ENCODE measurements at places on chromosomes 2 and 18.
A peak's percentile ranks its signal among the peaks of the same experiment; 100 is the strongest.

GRCh38 chr2:144830543-144830942 is 310.6 kb upstream of the ZEB2 start:
- peaks cover 8% of the 10 kb centered on the region for H3K4me1 ChIP-seq
- no peak overlapping the region for H3K27ac ChIP-seq
- no peaks in the 10 kb centered on the region for H3K36me3 ChIP-seq
- DNase-seq = no peak
- no peaks in the 10 kb centered on the region for H3K27me3 ChIP-seq

DNA sequence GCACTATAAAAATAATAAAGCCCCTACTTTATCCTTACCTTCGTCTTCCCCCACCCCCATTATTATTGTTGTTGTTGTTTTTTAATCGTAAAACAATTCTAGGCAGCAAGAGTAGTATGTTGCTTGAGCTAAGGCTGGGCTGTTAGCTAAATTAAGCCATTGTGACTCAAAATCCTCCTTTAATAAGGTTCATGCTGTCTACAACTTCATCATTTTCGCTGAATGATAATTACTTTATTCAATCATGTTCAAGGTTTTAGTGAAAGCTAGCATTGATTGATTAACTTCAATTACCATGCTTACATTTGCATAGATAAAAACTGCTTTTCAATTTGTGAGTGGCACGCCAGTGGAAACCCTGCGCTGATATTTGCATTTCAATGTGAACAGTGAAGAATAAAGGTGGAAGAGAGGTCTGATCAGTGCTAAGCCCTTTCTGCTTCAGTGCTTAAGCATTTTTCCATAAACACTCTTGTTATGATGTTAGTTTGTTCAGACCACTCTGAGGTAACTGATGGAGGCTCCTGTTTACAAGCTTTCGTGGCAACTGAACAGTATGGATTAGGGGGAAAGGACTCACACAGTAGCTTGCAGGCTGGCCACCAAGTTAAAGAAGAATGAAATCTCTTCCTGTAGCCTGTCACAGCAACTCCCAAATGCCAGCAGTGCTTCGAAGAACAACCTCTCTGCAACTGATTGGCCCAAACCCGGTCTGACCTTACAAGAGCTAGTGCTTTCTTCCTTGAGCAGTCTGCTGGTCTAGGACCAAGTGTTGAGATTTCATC is 156.8 kb downstream of the GPD2 start:
- H3K4me1 ChIP-seq = peaks cover 32% of the 10 kb centered on the region
- H3K27me3 ChIP-seq = no peaks in the 10 kb centered on the region
- H3K4me3 ChIP-seq = peak overlapping the region; percentile 5

DNA sequence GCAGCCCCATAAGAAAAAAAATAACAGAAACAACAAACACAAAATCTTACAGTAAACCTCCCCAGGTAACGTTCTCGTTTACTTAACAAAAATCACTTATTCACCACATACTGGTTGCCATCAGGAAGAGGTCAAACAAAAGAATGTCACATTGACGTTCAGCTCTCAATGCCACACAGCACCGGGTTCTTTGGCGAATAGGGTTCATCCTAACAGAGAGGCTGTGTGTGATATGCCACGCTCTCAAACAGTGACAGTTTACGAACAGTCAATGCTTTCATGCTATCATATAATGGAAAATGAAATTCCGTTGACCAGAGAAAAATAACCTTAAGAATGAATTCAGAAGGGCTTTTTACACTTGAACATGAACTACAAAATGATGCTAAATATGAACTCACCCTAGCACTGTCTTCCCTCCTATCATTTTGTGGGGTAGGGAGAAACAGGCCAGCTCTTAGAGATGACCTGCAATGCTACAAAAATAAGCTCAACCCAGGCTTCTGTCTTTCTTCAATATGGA is 2.0 kb downstream of the TMEM163 start:
- H3K27ac ChIP-seq = no peak overlapping the region
- H3K4me3 ChIP-seq = peak overlapping the region; percentile 85
- no peak for DNase-seq

- no peak overlapping the region for H3K27ac ChIP-seq
- H3K4me1 ChIP-seq = no peaks in the 10 kb centered on the region
- no peaks in the 10 kb centered on the region for H3K27me3 ChIP-seq
Measured at GRCh38 chr2:217223222-217223930, 363.5 kb upstream of the TNP1 start.

GRCh38 chr2:191824398-191824797 is 22.5 kb downstream of the CAVIN2 start:
- H3K4me3 ChIP-seq = no peak overlapping the region
- DNase-seq = no peak
- H3K36me3 ChIP-seq = no peaks in the 10 kb centered on the region
- H3K4me1 ChIP-seq = peaks cover 5% of the 10 kb centered on the region
- no peaks in the 10 kb centered on the region for H3K27me3 ChIP-seq
